ENCODE measurements at places on chromosomes 3 and 15. TPM values are rescaled to one million over a fixed set of nuclear protein-coding genes. Genes with fewer than 3 reads are reported as not detected.

- DNase-seq: no peak
These were observed 97.7 kb downstream of the PLCH1 start for GRCh38 chr3:155647206-155647605.

DNA sequence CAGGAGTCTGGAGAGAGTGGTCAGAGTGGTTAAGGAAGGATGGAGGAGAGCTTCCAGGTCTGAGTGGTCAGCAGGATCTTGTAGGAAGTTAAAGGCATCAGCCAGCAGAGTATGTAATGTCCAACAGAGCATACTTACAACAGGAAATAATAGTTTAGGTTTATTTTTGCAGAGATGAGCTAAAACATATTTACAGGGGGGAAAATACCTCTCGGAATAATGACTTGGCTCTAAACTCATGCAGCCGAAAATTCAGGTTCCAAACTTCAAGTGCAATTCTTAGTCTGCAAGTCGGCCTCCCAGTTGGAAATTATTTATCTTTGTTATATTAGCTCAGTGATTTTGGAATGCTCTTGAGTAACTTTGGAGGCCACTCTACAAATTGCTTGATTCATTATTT is 385.0 kb upstream of the C2CD4B start:
- no peak for DNase-seq

DNA sequence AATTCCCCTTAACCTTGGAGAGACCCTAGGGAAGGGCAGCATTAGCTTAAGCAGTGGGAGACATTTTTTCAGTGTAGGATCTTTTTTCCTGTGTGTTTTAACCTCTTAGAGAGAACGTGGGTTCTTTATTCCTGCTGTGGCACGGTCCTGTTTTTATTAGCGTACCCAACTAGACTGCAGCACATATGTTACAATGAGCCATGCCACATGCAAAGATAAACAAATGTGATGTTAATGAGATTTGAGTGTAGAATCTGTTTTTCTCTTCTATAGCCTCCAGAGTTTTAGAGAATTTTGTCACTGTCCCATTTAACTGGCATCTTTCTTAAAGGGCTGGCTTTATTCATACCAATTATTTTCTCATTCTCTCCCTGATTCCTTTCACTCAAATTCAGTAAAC is 347.5 kb downstream of the CNTN4 start:
- no peak for DNase-seq

- DNase-seq: no peak
These were observed 5.1 kb downstream of the ANP32A start for GRCh38 chr15:68815598-68815997.

GRCh38 chr3:197309528-197310361 is 11.3 kb upstream of the DLG1 start:
- DNase-seq: no peak

DNA sequence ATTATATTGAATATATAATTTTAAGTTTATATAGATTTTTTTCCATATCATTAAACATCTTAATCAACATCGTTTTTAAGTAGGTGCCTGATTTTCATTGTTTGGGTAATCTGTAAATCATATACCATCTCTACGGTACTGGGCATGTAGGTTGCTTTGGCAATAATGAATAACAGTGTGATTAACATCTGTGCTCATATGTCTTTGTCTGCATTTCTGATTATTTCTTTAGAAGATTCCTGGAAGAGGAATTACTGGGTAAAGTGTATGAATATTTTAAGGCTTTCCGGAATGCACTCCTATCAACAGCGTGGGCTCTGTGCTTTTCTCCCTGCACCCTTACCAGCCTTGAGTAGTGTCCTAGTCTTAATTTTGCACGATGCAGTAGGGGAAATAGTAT is 119.8 kb upstream of the LIPC start:
- DNase-seq: no peak

- no peak for DNase-seq
These were observed 82.0 kb downstream of the GPR156 start for GRCh38 chr3:120203016-120203415.

The SPATA16 gene
- not detected for polyA plus RNA-seq

- peak; percentile 83 for DNase-seq
These were observed 62.1 kb downstream of the CORO2B start for GRCh38 chr15:68640791-68641331.

The GREM1 gene
- 0.69 TPM for polyA plus RNA-seq

The MRPS25 gene
- polyA plus RNA-seq: 33.9 TPM

DNA sequence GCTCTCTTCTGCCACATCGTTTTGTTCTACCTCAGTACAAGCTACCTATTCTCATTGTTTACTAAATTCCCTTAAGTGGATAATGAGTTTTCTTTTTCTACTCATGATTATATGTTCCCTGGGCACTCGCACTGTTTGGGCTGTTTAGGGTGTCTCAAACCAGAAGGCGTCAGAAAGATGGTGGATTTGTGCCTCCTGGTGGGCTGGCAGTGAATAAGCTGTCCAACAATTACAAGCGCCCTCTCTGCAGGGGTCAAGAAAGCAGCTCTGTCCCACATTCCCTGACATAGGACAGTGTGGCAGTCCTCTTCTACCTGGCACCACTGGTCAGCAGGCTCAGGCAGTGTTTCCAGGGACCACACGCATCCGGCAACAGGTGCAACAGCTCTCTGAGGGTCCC is 173.4 kb upstream of the PPP2R3A start:
- no peak for DNase-seq

GRCh38 chr15:69926006-69926405 is 171.7 kb downstream of the TLE3 start:
- no peak for DNase-seq

DNA sequence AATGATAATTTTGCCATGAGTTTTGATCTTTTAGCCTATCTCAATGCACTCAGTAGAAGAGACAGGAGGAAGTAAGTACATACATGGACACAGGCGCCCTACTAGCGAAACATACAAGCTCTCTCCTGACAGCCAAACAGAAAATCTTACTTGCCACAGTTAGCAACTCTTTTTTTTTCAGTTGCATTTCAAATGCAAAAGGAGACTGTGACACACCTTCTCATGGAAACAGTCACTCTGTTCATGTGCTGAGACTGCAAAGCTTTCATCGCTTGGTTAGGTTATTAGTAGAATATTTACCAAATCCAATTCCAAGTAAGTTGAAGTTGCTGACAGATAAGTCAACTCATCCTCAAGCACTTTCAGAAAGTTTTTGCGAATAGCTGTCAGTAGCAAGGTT is 223.3 kb downstream of the FOXP1 start:
- DNase-seq: no peak

The KLHL6 gene
- polyA plus RNA-seq: 2.7 TPM

The AKAP13 gene
- polyA plus RNA-seq: 94.0 TPM

DNA sequence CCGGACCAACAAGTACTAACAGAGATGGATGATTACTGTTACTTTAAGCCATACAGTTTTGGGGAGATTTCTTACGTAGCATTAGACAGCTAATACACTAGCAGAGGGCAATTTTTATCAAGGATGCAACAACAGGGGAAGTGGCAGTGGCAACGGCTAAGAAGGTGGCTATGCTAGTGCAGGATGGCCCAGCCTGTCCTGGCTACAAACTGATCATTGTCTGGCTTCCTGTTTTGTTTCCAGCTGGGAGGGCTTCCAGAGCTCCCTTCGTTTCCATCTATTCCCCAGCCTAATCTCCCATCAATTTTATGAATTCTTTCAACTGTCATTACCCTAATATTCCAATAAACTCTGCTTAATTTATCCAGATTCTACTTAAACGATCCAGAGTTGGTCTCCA is 16.0 kb upstream of the PLA2G4F start:
- DNase-seq: no peak

The CMSS1 gene
- polyA plus RNA-seq: 23.4 TPM

- no peak for DNase-seq
These were observed 37.9 kb downstream of the CLK3 start for GRCh38 chr15:74653426-74654102.

GRCh38 chr15:80450811-80451321 is 46.7 kb downstream of the ARNT2 start:
- no peak for DNase-seq

GRCh38 chr3:86046436-86047136 is 944.4 kb downstream of the VGLL3 start:
- no peak for DNase-seq

The CHRM5 gene
- polyA plus RNA-seq: not detected

DNA sequence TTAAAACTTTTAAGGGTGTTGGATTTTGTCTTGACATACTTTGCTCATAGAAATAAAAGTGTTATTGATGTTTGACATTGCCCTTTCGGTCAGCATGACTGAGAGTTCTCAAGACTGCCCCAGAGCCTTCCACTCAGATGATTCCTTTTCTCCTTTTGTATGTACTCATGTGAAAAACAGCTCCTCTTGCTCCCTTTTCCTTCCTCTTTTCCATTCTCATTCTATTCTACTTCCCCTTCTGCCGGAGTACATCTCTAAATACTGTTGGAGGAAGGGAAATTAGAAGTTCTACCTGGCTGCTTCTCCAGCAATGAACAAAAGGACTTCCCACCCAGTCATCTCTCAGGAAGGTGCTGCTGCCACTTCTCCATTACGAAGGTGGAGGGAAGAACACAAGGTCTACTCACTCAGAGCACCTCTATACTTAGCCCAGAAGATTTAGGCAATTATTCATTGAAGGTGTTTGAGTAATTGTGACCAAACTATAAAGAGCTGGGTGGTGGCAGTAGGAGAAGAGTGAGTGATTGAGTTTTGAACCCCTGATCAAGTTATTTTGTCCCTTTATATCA is 163.8 kb upstream of the MBNL1 start:
- no peak for DNase-seq

- no peak for DNase-seq
These were observed 16.5 kb upstream of the ZBTB47 start for GRCh38 chr3:42637001-42637400.

DNA sequence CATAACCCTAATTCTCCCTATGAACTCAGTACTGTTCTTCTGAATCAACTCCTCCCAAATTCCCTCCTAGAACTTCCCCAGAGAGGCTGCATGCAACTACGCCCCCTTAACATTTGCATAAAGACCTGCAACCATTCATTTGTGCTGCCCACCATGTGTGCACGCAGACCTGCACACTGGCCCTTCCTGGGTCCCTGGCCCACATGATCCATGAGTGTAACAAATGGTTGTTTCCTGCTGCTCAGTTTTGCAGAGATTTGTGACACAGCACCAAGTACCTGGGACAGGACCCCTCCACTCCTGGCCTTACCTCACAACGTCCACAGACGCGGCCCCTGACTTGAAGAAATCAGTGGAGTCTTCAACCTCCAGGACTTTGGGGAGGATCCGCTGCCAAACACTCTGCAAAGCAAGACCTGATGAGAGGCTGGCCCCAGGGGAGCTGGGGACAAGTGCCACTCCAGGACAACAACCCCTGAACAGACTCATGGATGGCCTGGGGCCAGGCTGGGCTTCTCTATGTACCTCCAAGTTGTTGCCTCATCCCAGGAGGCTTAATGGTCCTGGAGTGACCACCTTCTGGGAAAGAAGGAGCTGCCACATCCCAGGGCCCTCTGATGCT is 33.8 kb downstream of the ALDH1L1 start:
- no peak for DNase-seq

DNA sequence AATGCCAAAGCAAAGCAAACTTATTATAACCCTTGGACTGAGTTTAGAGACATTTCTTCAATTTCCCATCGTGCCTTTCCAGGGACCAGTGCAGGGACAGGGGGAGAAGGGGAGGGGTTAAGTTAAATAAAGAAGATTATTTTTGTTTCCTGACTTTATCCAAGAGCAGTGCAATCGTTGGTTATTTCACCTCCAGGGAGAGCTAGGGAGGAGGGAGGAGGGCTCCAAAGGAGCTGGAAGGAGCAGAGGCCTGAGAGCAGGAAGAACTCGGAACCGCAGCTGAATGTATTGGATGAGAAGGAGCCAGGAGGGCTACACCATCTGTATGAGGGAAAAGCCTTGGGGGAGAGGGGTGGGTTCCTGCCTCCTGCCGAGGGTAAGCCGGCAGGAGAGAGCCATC is 20.7 kb downstream of the HAPLN3 start:
- DNase-seq: no peak

DNA sequence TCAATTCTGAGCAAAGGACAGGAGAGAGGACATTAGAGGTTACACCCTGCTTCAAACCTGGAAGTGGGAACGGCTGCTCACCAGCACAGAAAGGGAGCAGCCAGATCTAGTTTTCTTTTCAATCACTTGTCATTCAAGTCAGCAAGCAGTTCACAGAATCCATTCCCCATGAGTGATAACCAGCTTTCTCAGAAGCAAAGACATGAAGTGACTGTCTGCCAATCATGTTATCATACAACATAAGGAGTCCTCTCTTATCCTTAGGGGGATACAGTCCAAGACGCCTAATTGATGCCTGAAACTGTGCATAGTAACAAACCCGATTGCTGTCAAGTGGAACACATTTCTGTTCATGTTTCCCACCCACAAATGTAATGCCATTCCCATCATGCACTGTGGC is 54.7 kb downstream of the FAM98B start:
- DNase-seq: no peak

The INAFM2 gene
- 31.2 TPM for polyA plus RNA-seq

DNA sequence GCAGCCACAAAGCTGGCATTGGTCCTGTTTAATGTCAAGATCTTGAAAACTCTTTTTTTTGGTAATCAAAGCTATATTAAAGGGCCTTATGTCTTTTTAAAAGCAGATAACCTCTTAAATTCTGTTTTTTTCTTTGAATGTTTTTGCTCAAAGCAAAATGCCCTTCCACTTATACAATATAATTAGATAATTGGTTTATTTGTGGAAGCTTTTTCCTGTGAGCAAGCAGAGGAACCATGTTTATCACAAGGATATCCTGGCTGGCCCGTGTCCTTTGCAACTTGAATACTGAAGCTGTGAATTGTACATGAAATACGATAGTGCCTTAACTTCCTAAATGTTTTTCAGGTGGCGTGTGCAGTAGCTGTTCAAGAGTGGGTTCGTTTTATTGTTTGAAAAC is 2.6 kb downstream of the ST3GAL6 start:
- DNase-seq: no peak

The MRAS gene
- polyA plus RNA-seq: 46.4 TPM

The IL16 gene
- 3.3 TPM for polyA plus RNA-seq

DNA sequence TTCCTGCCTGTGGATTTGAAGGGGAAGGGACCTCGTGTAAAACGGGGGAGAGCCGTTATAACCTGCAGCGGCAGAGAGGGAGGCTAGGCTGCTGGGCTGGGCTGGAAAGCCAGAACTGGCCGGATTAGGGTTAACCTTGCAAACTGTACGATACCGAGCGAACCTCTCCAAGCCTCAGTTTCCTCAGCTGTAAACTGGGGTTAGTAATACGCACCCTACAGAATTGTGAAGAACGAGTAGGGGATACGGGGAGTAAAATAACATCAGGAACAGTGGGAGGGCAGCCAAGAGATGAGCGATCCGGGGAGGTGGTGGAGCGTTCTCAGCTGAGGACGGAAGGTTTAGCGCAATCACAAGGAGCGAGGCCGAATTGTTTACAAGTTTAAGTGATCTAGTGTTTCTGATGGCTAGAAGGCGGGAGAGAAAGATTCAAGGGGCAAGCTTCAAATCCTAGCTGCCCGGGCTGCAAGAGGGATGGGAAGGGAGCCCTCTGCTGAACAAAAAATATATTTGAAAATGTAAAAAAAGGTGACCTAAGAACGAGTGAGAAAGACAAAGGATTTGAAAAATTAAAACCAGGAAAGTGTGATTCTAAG is 768 bp upstream of the SEMA5B start:
- DNase-seq: peak; percentile 45

The ZNF662 gene
- 11.1 TPM for polyA plus RNA-seq
